IMR-90 (cell line): ENCODE measurements at places on chromosomes 2 and 18.

- DNase-seq, result no peak
These were observed 757.7 kb downstream of the EPHA4 start for GRCh38 chr2:220814441-220814840.

GRCh38 chr2:219739066-219739465, 111.6 kb downstream of the SLC4A3 start:
- peak; percentile 26 for DNase-seq

DNA sequence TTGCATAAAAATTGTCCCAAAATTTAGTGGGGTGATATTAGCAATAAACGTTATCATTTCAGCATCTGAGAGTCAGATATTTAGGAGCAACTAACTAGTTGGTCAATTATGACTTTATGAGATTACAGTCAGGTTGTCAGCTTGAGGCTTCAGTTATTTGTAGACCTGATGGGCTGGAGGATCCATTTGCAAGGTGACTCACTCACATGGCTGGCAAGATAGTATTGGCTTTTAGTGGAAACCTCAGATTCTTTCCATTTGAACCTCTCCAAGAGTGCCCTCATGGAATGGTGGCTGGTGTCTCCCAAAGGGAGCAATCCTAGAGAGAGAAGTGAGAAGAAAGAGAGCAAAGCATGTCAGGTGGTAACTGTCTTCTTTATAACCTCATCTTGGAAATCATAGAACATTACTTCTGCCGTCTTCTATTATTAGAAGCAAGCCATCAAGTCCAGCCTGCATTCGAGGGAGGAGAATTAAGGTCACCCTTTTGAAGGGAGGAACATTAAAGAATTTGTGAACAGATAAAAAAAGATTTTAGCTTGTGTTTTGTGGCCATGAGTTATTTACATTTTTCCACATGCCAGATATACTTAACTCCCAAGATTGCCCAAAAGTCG, 92.5 kb downstream of the HAUS1 start:
- DNase-seq, result peak; percentile 36

DNA sequence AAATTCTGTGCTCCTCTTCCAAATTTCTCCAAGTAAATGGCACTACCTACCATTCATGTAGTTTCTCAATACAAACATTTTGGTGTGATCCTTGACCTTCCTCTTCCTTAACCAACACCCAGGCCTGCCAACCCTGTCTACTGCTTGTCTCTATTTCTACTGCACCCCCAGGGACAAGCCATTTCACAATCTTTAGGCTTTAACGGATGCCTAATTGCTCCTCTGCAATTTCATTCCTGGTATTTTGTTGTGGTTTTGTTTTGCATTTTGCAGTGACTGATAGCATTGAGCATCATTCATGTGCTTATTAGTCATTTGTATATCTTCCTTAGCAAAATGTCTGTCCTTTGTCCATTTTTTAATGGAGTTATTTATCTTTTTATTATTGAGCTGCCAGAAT, 10.0 kb downstream of the FAP start:
- DNase-seq, result peak; percentile 76

GRCh38 chr2:111208639-111209038, 87.9 kb downstream of the BCL2L11 start:
- DNase-seq, result no peak

GRCh38 chr2:196597531-196597930, 42.0 kb upstream of the CCDC150 start:
- peak; percentile 20 for DNase-seq

DNA sequence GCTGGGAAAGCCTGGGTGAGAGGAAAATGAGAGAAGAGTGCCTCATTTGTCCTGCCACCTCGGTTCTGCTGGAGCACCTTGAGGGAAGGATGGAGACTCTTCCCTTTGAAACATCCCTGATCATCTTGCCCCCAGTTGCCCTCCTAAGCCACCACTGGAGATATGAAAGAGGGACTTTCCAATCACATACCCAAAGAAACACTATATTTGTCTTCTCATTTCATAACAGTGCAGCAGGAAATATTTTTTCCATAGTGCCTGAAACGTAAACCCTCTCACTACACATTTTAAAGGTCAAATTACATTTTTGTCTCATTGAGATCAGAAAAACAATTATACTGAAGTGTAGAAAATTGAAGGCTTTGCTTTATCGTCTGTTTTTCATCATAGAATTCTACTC, 63.3 kb downstream of the KCTD18 start:
- DNase-seq, result no peak

- no peak for DNase-seq
These were observed 710 bp upstream of the XRCC5 start for GRCh38 chr2:216108310-216108966.
